ENCODE measurements at places on chromosomes 5 and 9.

DNA sequence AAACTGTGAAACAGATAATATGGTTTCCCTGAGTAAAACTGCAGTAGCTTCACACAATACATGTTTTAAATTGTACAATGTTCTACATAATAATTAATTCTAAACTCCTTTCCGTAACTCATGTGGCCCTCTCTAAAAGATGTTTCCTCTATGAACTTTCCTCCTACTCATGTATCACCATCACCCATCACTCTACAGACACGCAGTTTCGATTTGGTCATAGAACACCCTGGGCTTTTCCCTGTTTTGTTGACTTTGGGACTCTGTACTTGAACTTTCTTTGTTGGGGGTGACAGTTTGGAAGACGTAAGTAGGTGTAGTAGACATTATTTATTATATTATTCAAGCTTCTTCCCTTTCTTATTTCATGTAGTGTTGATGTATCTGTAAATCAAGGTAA is 44.1 kb upstream of the GABRA6 start:
- DNase-seq = no peak

DNA sequence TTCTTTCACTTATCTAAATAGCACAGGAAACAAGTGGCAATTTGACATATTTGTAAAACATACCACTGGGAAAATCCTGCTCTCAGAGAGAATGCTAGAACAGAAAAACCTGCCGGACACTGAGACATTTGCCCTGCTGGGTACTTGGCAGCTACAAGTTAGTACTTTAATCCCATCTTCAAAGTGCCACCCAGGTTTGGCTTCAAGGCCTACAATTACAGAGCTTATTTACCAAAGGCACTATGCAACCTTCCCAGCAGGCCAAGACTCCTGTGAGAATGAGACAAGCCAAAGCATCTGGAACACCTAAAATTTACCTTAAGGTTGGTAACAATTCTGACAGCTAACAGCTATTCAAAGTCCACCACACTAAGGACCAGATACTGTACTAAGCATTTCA is 78.3 kb downstream of the TSSK1B start:
- DNase-seq = no peak

GRCh38 chr9:92713528-92713927 is 43.6 kb upstream of the IPPK start:
- DNase-seq = no peak

DNA sequence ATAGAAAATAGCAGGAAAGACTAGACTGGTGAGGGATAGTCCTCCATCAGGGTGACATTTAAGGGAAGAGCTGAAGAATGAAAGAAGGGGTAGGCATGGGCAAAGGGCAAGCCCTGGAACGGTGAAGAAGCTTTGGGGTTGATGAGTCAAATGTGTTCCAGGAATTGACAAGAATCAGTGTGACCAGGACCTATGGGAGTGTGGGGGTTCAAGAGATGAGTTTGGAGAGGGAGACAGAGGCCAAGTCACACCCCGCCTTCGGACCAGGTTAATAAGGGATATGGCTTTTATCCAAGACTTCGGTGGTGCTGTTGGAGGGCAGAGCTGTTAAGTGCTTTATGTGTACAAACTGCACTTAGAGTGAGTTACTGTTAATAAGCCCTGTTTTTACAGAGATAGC is 920 bp downstream of the PMPCA start:
- DNase-seq = no peak

GRCh38 chr5:88390096-88390441 is 121.4 kb upstream of the TMEM161B start:
- no peak for DNase-seq
